ENCODE measurements at places on chromosomes 16 and 17.
A peak's percentile ranks its signal among the peaks of the same experiment; 100 is the strongest.

DNA sequence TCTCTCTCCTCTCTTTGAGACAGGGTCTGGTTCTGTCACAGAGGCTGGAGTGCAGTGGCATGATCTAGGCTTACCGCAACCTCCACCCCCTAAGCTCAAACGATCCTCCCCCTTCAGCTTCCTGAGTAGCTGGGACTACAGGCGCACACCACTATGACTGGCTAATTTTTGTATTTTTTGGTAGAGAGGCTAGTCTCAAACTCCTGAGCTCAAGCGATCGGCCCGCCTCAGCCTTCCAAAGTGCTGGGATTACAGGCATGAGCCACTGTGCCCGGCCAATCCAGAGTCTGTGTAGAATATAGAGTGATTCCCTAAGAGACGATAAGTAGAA, 65.8 kb upstream of the RPH3AL start:
- DNase-seq: peak; percentile 61

- peak; percentile 60 for DNase-seq
Observed at GRCh38 chr16:89031715-89032659, 55.0 kb upstream of the CBFA2T3 start.

DNA sequence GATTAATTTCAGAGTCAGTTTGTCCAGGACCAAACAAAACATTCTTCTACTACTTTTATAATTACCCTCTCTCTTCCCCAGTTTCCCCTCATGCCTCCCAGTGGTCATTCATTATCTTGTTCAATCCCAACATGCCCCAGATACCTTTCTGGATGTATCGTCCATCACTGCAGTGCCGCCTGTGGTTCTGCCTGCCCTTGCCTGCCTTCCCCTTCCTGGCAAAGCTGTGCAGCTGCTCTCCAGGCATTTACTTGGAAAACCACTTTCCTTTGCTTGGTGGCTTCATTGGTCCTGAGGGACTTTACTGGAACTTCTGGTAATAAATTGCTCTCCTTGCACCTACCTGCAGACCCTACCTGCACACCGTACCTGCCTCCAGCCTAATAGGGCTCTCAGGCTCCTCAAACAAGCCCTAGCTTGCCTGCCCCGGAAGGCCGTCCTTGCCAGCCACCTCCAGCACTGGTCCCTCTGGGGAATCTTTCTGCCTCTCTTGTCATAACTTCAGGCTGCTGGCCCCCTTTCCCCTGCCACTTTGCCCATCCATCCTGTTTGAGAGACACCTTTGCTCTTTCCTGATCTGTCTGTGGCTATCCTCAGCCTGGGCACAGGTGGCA, 19.5 kb upstream of the MSI2 start:
- no peak for DNase-seq

- no peak for DNase-seq
Observed at GRCh38 chr16:58345574-58346354, 46.5 kb upstream of the GINS3 start.

- DNase-seq: no peak
Observed at GRCh38 chr17:81067391-81067811, 32.5 kb downstream of the BAIAP2 start.

- peak; percentile 92 for DNase-seq
Observed at GRCh38 chr17:48618256-48618896, 3.3 kb upstream of the HOXB8 start.

GRCh38 chr16:2284797-2285576, 17.1 kb upstream of the RNPS1 start:
- no peak for DNase-seq

DNA sequence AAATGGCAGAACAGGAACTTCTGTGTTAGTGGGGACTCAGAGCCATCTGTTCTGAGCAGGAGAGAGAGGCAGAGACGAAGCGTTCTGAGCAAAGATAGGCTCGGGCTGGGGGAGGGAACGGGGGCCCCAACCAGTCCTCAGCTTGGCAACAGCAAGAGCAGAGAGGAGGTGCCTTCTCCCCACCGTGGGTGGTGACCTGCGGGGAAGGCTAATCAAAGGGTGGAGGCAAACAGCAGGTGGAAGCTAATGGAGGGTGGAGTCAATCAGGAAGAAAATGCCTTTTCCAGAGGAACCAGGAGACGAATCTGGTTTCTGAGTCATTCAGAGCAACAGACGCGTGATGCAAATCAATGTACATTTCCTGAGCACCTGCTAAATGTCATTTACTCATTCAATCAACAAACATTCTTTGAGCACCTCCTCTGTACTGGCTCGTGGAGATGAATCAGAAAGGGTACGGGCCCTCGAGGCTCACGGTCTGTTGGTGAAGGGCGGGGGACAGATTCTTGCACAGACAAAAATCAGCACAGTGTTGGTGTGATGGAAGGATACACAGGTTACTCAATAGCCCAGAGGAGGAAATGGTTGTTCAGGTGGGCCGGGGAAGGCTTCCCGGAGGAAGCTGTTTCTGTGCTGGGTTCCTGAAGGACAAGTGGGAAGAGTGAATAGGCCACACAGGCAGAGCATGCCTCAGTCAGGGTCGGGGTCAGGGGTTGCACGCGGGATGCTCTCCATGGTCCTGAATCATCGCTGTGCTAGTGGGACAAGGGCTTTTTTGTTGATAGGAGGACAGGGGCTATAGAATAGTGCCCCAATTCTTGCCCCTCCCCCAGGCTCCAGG, 5.7 kb upstream of the SPNS2 start:
- DNase-seq: peak; percentile 47

DNA sequence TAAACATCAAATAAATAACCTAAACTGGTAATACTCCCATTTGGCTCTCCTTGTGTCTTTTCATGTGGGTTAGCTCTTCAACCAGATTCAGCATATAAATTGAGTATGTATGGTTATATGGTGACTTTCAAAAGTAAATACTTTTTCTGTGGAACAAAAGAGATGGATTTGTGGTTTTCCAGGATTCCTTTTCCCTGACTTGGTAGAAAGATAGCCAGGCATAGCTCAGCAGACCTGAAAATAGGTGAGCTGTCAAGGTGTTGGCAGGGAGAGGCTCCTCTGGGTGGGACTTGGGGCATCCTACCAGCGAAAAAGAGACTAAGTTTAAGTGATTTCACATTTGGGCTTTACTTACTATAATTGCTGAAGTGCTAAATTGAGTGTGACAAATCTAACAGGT, 80.3 kb downstream of the FTO start:
- DNase-seq: no peak
